Fibroblast of villous mesenchyme (primary cell): ENCODE measurements at places on chromosomes 16 and 17. TPM values are rescaled to one million over a fixed set of nuclear protein-coding genes. Genes with fewer than 3 reads are reported as not detected.

The MPO gene
- total RNA-seq: not detected in 2 replicates

The ACSM2A gene
- total RNA-seq: not detected in 2 replicates

The NHERF2 gene
- total RNA-seq: 52.7 and 59.3 TPM in 2 replicates

The CA4 gene
- not detected in 2 replicates for total RNA-seq

The ZFP3 gene
- total RNA-seq: 1.6 and 2.2 TPM in 2 replicates

The SEPTIN1 gene
- 0.43 TPM in 1 of 2 replicates, not detected in the other for total RNA-seq

The HEATR9 gene
- total RNA-seq: not detected in 2 replicates

The KIAA0513 gene
- 17.7 and 26.3 TPM in 2 replicates for total RNA-seq

The DHODH gene
- 3.5 TPM in 2 replicates for total RNA-seq

The MYH13 gene
- total RNA-seq: not detected in 2 replicates

The TBX6 gene
- 0.32 and 0.43 TPM in 2 replicates for total RNA-seq

The CD300E gene
- total RNA-seq: not detected in 2 replicates

The DNAI2 gene
- total RNA-seq: not detected in 2 replicates
